HEK293T (cell line): ENCODE measurements at places on chromosomes 6 and 20.
A peak's percentile ranks its signal among the peaks of the same experiment; 100 is the strongest.

- DNase-seq, result no peak
These were observed 115.7 kb upstream of the IFNGR1 start for GRCh38 chr6:137334884-137335283.

DNA sequence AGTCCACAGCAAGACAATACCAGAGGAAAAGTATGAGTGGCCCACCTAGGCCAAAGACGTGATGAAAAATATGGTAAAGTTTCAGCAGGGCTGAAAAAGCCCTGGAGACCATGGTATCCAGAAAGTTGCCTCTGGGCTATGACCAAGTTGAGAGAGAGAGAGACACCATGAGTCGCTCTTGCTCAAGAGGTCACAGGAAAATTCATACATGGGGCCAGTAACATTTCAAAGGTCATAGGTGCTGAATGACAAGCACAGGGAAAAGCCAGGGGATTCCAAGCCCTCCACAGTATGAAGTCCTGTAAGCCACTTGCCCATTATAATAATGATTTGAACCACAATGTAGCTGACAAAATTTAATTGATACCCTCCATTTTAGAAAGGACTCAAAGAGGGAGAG, 657.7 kb upstream of the CITED2 start:
- no peak for DNase-seq

GRCh38 chr6:97198046-97198565, 84.9 kb downstream of the MMS22L start:
- DNase-seq, result no peak

DNA sequence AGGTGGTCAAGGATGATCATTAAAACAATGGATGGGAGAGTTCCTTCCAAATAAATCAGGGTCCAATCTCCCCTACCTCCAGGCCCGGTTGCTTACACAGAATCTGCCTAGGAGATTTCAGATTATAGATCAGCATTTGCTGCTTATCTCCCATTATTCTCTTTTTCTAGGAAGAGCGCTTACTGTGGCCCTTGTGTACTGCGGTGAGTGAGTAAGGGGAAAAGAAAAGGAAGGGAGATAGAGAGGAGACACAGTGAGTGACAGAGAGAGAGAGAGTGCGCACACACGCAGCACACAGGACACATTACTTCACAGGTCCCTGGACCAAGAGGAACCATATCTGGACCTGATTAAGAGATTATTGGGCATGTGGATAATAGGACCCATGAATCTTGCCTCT, 6.2 kb downstream of the LATS1 start:
- DNase-seq, result no peak

DNA sequence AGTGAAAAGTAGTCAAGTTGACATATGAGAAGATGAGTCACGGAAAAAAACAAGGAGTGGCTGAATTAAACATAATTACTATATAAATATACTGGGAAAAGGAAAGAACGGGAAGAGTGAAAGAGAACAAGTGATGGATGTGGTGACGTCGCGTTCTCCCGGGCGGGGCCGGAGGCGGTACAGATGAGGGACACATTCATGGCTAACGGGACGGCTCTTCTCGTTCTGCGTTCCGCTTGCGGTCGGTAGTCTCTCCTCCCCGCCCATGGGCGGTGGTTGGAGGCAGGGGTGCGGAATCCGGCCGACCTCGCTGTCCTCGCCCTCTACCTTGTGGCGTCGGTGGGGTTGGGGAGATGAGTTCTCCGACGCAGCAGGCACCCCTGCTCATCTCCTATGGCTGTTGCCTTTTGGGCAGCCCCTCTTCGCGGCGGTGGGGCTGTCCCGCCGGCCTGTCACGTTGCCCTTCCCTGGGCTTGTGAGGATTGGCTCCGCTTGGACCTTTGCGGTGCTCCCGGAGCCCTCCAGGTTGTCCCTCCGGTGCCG, 22.5 kb downstream of the HLA-G start:
- no peak for DNase-seq

DNA sequence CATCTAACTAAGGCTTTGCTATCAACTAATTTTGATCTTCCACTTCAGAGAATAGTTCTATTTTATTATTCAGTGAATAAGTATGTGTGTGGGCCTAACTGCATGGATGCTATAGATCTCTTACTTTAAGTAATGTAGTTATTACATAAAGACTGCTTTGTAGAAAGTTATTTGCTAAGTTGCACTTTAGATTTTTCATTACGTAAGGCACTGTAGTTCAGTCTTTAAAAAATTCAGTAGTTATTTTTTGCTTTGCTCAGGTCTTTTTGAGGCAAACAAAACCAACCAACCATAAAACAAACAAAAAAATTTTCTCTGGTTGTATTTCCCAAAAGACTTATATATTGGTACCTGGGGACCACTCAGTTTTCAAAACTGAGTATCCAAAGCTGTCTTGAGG, 53.0 kb downstream of the KCNQ5 start:
- DNase-seq, result no peak

GRCh38 chr20:37980383-37980782, 52.9 kb downstream of the TTI1 start:
- no peak for DNase-seq

DNA sequence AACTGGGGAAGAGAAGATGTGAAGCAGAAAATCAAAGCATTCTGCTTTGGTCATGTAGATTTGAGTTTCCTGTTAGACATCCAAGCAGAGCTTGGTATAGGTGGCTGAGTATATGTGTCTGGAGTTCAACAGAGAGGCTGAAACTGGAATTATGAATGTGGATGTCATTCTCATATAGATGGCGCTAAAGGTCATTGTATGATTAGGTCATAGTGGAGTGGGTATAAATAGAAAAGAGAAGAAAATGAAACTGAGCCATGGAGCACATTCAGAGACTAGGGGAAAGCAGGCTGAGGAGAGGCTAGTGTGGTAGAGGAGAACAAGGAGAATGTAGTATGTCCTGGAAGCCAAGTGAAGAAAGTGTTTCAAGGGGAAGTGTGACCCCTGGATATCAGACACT, 295.6 kb upstream of the PLN start:
- no peak for DNase-seq

- DNase-seq, result no peak
These were observed 279.7 kb upstream of the FLRT3 start for GRCh38 chr20:14617123-14617522.

GRCh38 chr20:50286609-50287008, 96.0 kb downstream of the CEBPB start:
- DNase-seq, result peak; percentile 48

GRCh38 chr20:47468290-47469050, 33.2 kb upstream of the NCOA3 start:
- no peak for DNase-seq

DNA sequence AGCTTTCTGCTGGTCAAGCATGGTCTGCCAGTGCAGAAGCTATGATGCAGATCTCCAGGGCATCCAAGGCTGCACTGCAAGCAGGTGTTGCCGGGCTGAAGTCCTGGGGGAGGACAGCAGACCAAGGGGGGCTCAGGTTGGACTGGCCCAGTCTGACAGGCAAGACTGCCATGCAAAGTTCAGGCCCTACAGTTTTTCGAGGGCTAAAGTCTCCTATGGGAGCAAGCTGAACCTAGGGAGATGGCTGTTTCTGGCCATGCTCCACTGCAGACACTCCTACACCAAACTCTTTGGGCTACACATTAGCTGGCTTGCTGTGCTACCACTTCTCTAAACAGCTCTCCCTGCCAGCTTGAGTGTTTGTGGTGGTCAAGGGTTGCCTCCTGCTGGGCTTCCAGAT, 130.0 kb upstream of the SYNCRIP start:
- no peak for DNase-seq

GRCh38 chr20:46285740-46286139, 22.6 kb downstream of the CDH22 start:
- no peak for DNase-seq

- no peak for DNase-seq
These were observed 26.4 kb downstream of the AFG1L start for GRCh38 chr6:108321253-108321747.

- no peak for DNase-seq
These were observed 14.0 kb upstream of the GCM1 start for GRCh38 chr6:53162606-53163005.

GRCh38 chr6:54320871-54321270, 12.6 kb downstream of the TINAG start:
- DNase-seq, result no peak

DNA sequence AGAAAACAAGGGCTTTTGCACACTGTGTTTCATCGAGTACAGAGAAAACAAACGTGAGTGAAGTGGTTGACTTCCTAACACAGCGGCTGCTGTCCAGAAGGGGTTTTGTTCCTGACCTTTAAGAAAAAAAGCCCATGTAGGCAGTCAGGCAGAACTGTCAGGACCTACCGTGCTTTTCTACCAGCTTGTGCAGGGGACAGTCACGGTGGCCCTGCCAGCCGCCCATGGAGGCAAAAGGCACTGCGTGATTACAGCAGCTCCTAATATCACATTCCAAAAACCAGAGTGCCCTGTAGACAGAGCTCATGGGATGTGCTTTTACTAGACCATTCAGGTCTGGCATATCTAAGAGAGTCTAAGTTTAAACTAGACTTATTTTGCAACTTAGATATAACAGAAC, 12.2 kb downstream of the TNFAIP3 start:
- DNase-seq, result no peak

DNA sequence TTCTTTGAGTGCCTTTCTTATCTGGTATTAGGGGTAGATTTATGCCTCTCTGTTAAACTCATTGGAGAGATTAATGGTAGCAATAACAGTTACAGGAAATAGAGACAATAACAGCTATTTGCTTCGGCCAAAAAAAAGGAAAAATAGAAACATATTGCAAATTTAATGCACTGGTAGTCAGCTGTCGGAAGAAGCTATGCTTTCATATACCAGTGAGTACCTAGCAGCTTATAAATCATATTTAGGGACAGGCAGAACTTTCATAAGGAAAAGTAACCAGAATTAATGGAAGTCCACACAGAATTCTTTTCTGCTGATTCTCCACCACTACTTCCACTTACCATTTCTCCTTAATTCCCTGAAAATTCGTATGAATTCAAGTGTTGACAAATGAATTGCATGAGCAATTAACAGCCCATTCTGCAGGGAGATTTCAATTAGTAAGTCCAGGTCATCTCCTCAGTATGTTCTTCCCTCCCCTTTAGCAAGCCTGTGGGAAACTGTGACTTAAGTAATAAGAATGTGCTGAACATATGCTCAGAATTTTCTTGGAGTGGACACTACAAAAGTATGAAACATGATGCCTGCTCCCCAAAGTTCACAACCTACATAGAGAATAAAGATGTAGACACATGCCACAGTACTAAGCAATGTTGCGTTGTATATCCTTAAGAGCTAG, 196.7 kb upstream of the KCNQ5 start:
- DNase-seq, result no peak

DNA sequence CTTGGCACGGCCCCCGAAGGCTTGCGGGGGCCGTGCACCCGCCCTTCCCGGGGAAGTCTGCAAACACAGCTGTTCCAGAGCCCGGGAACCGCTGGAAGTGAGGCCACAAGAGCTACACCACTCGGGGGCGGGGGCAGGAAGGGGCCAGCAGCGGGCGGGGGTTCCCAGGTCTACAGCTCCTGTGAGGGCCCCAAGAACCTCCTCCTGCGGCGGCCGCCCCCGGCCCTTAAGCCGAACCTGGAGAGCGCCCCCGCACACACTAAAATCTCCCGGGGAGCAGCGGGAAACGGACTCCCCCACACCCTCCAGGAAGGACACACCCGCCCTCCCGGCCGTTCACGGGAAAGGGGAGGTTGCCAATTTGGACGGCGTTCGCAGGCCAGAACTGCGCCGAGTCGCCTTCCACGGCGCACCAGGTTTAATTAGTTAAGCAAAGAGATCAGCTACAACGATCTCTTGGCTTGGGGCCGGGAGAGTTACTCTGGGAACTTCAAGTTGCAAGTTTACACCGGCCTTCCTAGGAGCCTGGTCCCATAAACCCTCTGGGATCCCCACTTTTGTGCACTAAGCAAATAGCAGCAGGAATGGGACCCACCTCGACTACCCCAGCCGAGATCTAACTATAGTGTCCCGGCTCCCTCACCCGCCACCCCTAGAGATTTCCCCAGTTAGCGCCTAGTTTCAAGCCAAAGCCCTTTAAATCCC, 1.7 kb downstream of the JAG1 start:
- DNase-seq, result no peak

GRCh38 chr20:24665196-24665595, 195.8 kb downstream of the SYNDIG1 start:
- no peak for DNase-seq

- no peak for DNase-seq
These were observed 6.0 kb upstream of the BPIFA1 start for GRCh38 chr20:33229843-33230242.

DNA sequence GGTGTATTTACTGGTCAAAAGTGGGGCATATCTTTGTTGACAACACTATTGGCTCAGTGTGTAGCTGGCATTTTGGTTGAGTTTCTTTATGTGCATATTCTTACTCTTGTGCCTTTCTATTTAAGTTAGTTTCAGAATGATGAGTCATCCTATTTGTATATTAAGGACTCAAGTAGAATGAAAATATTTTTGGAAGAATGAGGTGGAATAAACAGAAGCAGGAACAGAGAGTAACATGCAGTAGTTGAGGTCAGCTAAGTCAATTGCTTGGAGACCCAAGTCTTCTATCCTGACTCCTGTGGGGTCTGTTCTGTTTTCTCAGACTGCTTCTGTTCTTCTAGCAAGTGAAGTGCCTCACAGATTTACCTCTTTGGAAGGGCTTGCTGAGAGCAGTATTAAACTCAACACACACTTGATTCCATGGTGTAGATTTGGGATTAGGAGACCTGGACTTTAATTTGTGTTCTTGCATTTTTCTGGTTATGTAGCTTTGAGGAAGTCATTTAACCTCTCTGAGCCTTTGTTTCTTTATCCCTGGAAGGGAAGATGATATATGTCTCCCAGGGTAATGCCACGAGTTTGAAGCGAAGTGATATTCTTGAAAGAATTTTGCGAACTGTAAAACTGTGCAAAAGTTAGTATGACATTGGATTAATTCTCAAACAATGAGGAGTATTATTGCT, 324.3 kb downstream of the QKI start:
- DNase-seq, result no peak

- DNase-seq, result no peak
These were observed 142.7 kb downstream of the F13A1 start for GRCh38 chr6:6177754-6178153.

DNA sequence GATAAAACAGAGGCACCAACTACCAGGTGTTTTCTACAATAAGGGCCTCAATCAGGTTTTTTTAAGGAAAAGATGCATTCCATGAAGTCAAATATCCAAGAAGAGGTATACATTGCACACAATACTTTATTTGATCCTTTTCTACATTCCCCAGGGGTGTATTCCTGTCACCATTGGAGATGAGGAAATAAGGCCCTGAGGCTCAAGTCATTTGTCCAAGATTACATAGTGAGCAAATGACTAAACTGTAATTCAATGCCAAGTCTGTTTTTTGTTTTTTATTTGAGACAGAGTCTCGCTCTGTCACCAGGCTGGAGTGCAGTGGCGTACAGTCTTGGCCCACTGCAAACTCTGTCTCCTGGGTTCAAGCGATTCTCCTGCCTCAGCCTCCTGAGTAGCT, 69.2 kb upstream of the CDYL start:
- DNase-seq, result no peak

- DNase-seq, result no peak
These were observed 30.8 kb upstream of the SSR1 start for GRCh38 chr6:7343546-7344475.

GRCh38 chr20:36173451-36173933, 19.0 kb downstream of the EPB41L1 start:
- DNase-seq, result no peak

GRCh38 chr6:103036846-103037245, 1643.3 kb downstream of the GRIK2 start:
- DNase-seq, result no peak
